ENCODE measurements at places on chromosomes 6 and 20.

- DNase-seq: peak; percentile 22
Observed at GRCh38 chr6:47650553-47651432, 47.6 kb upstream of the ADGRF4 start.

GRCh38 chr6:31478186-31478950, 19.6 kb upstream of the MICB start:
- no peak for DNase-seq

DNA sequence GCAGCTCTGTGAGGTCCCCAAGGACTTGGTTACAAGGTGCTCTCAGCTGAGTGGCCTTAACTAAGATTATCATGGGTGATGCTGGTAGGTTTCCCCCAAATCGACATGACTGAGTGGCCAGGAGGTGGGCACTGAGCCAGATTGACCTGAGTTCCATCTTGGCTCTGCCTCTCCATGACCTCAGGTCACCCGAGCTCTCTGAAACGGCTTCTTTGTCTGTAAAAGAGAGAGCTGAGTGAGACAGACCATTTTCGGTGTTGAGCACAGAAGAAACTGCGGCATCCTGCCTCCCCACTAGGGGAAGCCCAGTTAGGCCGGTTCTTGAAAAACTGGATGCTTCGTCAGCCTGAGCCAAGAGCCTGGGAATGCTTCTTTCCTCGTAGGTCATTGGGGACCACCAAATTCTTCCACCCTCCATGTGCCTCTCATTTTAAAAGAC, 14.1 kb upstream of the STX16 start:
- DNase-seq: no peak

GRCh38 chr6:41763470-41763869, 16.2 kb downstream of the FRS3 start:
- no peak for DNase-seq

DNA sequence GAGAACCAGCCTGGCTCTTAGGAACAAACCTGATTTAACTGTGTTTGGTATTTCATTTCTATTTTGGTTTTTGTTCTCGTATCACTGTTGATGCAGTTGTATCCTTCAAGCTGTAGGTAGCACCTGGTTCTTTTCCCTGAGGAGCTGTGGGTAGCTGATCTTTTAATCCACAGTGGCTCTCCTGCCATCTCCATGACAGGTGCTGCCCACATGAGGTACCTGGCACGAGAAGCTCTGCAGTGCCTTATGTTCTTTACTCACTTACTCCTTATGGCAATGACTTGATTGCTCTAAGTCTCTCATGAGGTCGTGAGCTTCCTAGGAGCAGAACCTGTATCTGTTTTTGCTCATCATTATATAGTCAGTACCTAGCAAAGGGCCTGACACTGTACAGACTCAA, 74.3 kb upstream of the EMILIN3 start:
- DNase-seq: no peak

GRCh38 chr6:39330476-39330875, 8.0 kb upstream of the KCNK16 start:
- DNase-seq: no peak

- DNase-seq: no peak
Observed at GRCh38 chr20:13791540-13792459, 7.0 kb downstream of the NDUFAF5 start.

DNA sequence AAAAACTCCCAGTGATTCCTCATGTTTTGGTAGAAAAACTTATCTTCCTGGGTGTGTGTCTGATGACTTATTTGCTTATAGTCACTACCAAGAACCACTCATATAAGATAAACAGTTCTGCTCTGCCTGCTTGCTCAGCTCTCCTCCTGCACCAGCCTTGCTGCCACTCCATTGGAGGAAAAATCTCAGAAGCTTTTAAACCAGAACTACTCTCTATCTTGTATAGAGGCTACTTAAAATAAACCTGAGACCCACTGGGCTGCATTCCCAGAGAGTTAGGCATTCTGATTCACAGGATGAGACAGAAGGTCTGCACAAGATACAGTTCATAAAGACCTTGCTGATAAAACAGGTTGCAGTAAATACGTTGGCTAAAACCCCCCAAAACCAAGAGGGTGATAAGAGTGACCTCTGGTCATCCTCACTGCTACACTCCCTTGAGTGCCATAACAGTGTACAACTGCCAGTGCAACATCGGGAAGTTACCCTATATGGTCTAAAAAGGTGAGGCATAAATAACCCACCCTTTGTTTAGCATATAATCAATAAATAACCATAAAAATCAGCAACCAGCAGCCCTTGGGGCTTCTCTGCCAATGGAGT, 728.3 kb downstream of the EPHA7 start:
- no peak for DNase-seq

GRCh38 chr6:52016915-52017748, 70.3 kb downstream of the PKHD1 start:
- no peak for DNase-seq

DNA sequence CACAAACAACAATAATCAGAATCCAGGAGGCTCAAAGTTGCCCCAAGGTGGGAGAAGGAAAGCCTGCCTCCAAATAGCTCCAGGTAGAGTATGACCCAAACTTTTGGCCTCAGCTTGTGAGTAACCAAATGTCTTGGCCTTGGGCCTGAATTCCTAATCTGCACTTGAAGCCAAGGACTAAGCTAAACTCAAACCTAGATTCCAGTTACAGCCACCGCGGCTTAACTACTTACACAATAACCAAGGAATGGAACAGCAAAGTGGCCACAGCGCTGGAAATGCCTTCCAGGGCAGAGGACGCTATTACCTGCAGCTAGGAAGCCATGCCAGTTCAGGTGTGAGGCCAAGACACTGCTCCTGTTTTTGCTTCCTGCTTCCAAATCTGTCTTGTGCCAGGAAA, 4.6 kb downstream of the NINL start:
- peak; percentile 44 for DNase-seq

GRCh38 chr6:24307881-24308280, 50.0 kb downstream of the DCDC2 start:
- DNase-seq: no peak

DNA sequence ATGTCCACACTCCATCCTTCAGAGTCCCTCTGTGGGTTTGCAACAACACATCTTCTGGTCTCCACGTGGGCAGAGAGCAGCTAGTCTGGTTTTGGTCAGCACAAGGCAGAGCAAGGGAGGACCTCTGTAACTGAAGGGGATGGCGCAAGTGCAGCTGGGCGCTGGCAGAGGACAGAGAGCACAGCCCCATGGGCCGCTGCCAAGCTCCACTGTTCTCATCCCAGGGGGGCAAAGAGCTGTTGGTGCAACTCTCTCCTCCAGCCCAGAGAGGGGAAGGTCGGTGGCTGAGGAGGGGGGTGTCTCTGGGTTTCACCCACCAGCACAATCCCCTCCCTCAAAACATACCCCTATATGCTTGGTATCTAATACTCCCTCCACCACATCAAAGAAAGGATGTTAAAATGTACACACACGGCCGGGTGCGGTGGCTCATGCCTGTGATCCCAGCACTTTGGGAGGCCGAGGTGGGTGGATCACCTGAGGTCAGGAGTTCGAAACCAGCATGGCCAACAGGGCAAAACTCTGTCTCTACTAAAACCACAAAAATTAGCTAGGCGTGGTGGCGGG, 9.1 kb downstream of the ATP9A start:
- DNase-seq: no peak

- DNase-seq: no peak
Observed at GRCh38 chr6:166162599-166163342, 4.9 kb downstream of the TBXT start.

DNA sequence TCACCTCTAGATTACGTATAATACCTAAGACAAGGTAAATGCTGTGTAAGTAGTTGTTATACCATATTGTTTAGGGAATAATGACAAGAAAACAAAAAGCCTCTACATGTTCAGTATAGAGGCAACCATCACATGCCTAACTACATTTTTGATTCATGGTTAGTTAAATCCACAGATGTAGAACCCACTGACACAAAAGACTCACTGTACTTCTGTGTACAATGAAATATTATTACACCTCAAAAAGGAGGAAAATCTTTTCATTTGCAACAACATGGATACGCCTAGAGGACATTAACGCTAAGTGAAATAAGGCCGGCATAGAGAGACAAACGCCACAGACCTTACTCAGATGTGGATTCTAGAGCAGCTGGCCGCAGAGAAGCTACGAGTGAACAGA, 50.5 kb downstream of the NINL start:
- no peak for DNase-seq

DNA sequence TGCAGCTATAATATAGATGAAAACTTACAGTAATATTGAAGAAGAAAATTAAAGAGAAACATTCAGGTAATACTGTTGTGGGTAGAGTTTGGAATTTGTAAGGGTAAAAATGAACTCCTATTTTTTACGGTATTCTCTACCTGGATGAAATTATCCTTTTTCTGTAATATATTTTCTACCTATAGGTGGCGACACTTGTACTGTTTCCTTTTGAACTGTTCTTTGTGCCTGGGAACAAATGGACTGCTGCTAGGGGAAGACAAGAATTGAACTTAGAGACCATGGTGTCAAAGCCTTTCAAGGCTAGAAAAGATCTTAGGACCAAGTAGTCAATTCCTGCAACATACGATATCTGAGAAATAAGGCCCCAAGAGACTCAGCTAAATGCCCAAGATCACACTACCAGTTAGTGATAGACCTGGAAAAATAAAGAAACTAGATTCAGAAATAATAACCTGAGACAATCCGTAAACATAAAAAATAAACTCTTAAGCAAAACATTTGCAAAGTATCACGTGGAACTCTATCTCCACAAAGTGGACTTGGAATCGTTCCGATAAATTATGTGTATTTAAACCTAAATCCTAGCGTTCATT, 383.8 kb downstream of the TFAP2A start:
- peak; percentile 50 for DNase-seq
